ENCODE measurements at places on chromosomes 2 and 18.

GRCh38 chr2:216119146-216119545 lies 10.0 kb downstream of the XRCC5 start:
- no peak for DNase-seq

GRCh38 chr2:120986898-120987650 lies 251.4 kb downstream of the GLI2 start:
- DNase-seq = no peak

GRCh38 chr2:240714747-240715725 lies 23.4 kb downstream of the AQP12A start:
- DNase-seq = no peak

- no peak for DNase-seq
These were observed 4.8 kb downstream of the C2orf66 start for GRCh38 chr2:196804381-196804780.

GRCh38 chr18:67243799-67244587 lies 272.5 kb downstream of the DSEL start:
- DNase-seq = no peak

GRCh38 chr2:99403084-99403483 lies 65.9 kb downstream of the EIF5B start:
- no peak for DNase-seq

- no peak for DNase-seq
These were observed 111.8 kb upstream of the GAREM1 start for GRCh38 chr18:32582455-32582854.

DNA sequence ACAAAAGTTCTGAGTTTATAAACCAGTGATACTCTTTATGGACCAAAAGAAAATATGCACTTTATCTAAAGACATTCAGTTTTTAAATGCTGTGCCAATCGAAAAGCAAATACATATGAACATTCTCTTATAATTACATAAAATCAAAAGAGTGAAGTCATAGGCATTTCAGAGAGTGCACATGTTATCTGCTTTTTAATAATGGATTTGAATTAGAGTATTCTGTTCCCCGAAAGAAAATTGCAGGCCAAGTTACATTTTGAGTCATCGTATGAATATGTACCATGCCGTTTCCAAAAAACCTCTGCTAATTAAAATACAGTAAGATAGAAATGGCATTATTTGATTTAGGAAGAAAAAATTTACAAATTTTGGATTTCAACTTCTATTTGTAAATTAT lies 565.7 kb downstream of the ZEB2 start:
- DNase-seq = no peak

GRCh38 chr2:111662039-111662770 lies 221.8 kb downstream of the ANAPC1 start:
- DNase-seq = no peak

- DNase-seq = no peak
These were observed 44.2 kb downstream of the WDPCP start for GRCh38 chr2:63544017-63544627.

DNA sequence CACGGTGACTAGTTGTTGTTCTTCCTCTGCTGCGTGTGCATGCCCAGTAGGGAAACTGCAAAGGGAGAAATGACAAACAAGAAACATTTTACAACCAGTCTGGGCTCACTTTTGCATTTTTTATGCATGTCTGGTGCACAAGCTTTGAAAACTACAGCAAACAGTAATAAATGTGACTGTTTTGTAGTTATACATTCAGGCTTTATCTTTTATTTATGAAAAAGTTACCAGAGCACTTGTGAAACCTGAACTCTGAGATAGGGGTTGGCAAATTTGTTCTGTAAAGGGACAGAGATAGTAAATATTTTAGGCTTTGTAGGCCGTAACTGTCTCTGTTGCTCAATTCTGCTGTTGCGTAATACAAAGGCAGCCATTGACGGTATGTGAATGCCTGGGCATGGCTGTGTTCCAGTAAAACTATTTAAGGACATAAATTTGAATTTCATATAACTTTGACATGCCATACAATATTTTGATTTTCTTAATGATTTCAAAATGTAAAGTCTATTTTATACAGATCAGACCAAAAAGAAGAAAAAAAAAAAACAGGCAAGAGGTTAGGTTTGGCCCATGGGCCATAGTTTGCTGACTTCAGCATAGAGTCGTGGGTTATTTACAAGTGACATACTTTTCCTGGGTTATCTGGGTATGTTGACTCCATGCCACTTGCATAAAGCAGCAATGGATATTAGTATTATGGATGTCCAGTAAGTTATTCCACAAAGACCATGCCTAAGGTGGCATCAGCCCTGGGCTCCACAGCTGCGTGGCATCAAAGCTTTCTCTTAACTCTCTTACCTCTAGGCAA lies 53.6 kb upstream of the EML6 start:
- DNase-seq = no peak

DNA sequence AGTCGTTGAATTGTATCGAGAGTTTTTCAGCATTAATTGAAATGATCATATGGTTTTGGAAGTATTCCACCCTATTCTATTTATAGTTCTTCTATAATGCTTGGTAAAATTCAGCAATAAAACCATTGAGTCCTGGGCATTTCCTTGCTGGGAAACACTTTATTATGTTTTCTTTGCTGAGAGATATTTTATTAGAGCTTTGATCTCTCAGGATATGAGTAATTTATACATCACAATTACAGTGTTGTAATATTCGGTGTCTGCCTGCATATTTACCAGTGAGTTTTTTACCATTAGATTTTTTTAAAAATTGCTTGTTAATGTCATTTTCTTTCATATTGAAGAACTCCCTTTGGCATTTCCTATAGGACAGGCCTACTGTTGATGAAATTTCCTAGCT lies 402.7 kb upstream of the FSIP2 start:
- DNase-seq = no peak

- DNase-seq = no peak
These were observed 116.6 kb upstream of the SMIM21 start for GRCh38 chr18:75544051-75544481.

GRCh38 chr2:191894681-191895147 lies 47.8 kb upstream of the CAVIN2 start:
- no peak for DNase-seq

DNA sequence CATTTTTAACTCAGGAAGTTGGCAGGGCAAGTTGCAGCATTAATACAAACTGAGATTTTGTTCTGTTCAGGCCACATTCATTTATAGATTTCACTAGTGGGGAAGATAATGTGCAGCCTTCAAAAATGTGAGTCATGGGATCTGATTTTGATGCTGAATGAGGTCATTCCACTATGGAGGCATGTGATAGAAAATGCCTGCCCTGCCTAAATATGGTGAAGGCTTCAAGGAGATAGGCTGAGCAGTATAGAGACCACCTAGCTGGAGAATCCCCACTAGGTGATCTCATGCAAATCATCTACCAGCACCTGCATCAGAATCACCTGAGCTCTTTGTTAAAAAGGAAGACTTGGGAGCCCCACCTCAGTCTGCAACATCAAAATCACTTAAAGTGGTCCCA lies 43.7 kb downstream of the PAX3 start:
- no peak for DNase-seq
